ENCODE measurements at places on chromosomes 6 and 20.

GRCh38 chr6:2575236-2575635 is 175.5 kb downstream of the MYLK4 start:
- DNase-seq: no peak

DNA sequence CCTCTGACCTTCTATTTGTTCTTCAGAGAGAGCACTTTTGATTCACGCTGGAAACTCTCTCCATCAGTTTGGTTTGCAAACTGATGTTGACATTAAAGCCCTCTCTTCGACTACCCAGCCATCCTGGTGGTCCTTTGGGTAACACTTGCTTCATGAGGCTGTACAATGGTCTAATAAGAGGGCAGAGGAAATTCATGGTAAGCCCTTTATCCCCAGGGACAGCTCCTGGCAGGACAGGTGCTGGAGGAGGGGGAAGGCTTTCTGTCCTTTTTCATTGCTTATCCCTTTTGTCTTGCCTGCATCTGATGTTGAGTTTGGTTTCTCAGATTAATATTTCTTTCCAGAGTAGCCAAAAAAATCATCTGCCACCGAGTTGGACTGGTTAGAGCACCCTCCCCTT is 52.1 kb upstream of the CD93 start:
- DNase-seq: no peak

DNA sequence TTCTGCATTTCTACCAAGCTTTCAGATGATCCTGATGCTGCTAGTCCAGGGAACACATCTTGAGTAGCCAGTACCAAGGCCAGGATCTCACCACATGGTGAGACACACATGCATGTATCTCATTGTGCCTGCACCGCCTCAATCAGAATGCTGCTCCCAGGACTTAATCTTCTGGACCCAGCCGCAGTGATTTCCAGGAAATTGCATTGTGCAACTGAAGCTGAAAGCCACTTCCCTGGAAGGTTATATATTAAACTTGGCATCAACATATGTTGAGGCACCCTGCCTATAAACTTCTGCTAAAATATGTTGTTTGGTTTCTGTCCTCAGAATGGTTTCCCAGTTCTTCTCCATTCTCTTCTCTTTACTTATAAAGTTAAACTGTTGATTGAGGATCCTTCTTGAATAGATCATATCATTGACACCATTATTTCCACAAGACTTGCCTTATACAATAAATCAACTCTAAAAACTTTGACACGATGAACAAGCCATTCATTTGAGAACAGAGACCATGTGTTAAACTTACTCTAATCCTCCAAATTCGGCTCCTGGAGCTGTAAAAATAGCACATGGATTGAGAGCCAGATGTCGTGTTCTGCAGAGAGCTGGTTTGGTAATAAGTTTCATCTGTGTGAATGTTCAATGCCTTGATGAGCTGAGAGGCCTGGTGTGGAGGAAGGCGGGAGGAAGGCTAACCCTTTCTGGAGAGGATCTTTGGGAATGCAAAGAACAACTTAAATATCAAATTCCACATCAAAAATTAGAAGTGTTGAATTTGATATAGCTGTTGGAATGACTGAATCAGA is 65.0 kb upstream of the PCSK2 start:
- DNase-seq: no peak

DNA sequence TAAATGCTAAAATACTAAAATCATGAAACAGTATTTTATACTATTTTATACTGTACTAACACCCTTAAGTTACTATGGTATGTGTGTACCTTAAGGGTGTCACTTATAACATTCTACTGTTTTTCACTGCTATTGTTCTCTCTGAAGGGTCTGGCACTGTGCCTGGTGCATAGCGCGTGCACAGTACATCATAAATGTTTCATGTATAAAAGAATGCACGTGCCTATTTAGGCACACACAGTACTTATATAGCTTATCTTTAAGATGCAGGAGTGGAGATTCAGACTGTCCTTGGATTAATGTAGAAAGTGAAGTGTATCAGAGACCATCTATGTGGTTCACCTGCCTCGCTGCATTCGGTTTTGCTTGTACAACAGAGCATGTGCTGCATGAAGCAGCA is 64.0 kb upstream of the SGK1 start:
- peak; percentile 15 for DNase-seq

- DNase-seq: no peak
Observed at GRCh38 chr6:22020299-22021003, 276.4 kb downstream of the PRL start.

GRCh38 chr20:63577317-63577894 is 3.4 kb upstream of the HELZ2 start:
- DNase-seq: peak; percentile 64

DNA sequence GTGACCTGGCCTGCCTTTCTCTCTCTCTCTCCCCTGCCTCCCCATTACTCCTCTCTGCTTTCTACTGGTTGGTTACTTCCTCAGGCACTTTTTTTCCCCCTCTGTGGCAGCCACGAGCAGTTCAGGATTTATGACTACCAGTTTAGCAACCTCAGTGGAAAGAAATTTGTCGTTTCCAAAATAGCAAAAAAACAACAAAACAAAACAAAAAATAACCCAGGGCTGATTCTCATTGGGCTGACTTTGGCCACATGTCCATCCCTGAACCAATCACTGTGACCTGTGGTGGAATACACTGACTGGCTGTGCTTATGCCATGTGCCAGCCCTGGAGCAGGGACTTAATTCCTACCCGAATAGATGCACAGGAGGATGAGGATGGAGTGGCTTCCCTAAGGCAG is 137.4 kb downstream of the TFAP2C start:
- DNase-seq: no peak

DNA sequence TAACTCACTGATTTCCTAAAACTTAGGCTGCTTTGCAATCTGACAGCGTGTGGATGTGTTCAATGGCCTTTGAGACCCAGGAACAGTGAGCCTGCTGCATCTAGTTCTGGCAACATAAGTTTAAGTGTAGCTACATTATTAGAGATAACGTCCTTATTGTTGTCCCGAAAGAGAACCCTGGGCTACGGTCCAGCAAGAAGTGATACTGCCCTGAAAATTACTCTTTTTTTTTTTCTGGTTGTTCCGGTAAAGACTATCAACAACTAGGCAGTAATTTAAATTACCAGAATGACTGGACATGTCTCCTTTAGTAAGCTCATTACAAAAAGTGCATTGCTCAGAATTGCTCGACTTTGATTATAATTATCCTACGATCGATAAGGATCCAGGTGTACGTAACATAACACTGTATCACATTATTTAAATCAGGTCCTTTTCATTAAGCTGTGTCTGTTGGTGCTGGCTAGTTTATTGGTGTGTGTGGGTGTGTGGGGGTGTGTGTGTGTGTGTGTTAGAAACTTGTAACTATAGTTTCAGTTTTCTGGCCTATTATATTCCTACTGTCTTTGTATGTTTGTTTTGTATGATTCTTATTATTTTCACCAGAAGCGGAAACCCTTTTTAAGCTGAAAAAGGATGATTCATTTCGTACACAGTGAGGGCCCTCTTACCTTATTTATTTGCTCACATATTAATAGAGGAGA is 3.0 kb downstream of the TSHZ2 start:
- peak; percentile 58 for DNase-seq

- DNase-seq: no peak
Observed at GRCh38 chr6:21885111-21885510, 291.6 kb downstream of the SOX4 start.

DNA sequence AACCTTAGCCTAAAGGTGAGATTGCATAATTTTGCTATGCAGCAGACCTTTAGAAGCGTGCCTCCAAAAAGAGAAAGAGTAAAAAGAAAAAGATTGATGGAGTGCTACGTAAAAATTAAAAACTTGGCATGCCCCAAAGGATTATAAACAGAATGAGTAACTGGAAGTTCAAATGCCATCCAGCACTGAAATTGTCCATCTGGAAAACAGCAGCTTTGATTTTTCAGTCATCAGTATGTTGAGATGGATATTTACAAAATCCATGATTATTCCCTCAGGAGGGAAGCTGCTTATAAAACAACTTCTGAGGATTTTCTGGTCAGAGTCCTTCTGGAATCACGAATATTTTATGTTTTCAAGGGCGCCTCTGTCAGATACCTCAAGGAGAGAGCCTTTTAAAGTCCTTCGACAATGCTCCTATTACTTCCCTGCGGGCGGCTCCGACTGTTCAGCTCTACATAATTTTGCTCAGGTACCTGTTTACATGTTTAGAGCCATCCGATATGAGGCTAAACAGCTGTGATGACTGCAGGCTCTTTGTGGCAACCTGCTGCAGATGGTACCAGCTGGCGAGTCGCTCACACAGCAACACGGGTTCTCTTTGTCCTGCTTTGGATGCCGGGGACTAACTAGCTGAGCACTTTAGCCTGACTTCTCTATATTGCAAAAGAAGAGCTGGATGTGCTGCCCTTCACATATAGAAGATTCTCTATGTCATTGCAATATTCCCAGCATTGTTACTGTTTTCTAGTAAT is 83.3 kb downstream of the RCAN2 start:
- DNase-seq: no peak

DNA sequence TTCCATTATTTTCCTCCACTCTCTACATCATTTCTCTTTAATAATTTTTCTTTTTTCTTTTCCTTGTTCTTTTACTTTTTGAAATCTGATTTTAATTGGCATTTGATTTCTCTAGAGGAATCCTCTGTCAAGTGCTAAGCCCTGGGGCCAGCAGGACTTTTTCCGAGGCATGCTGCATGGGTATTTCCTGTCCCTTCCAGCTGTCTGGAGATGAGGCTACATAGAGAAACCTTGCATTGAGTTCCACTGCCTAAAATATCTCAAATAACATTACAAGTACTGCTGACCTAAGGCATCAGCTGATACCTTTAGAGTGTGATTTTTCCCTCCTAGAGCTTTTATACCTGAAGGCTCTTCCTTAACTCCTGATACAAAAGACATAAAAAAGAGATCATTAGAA is 6.2 kb downstream of the RNF217 start:
- DNase-seq: no peak

DNA sequence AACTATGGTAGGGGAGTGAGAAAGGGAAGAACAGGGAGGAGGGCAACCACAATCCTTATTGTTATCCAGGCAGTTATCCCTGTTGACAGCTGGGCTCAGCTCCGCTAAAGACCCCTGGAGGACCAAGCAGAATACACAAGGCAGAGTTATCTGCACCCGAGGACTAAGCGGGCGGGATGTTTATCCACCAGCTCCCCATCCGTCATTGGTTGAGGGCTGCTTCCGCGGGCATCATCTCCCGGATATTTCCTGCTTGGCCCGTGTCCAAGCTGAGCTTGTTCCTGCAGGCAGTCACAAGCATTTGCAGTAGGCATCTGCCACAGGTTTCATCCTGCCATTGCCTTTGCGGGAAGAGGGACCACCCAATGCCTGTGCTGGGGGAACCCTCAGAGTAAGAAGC is 102.1 kb downstream of the DLGAP4 start:
- peak; percentile 3 for DNase-seq

- no peak for DNase-seq
Observed at GRCh38 chr6:108029226-108029921, 45.2 kb downstream of the OSTM1 start.

- DNase-seq: peak; percentile 24
Observed at GRCh38 chr20:47334022-47334551, 22.4 kb downstream of the ZMYND8 start.

DNA sequence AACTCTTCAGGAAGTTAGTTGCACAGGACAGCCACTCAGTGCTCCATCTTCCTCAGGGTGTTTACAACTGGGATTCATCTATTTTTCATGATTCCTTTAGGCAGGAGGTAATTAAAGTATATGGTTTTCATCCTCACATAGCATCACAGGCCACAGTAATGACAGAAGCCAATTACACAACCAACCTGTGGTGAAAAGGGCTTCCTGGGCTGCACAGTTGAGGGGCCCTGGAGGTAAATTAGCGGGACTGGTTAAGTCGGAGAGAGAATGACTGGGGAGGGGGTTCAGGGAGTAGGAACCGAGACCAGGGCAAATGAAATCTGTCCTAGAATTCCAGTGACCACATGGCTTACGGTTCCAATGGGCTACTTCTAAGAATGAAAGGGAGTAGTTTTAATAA is 37.0 kb downstream of the BAK1 start:
- DNase-seq: no peak

GRCh38 chr20:62356589-62357186 is 10.4 kb downstream of the LAMA5 start:
- DNase-seq: no peak

DNA sequence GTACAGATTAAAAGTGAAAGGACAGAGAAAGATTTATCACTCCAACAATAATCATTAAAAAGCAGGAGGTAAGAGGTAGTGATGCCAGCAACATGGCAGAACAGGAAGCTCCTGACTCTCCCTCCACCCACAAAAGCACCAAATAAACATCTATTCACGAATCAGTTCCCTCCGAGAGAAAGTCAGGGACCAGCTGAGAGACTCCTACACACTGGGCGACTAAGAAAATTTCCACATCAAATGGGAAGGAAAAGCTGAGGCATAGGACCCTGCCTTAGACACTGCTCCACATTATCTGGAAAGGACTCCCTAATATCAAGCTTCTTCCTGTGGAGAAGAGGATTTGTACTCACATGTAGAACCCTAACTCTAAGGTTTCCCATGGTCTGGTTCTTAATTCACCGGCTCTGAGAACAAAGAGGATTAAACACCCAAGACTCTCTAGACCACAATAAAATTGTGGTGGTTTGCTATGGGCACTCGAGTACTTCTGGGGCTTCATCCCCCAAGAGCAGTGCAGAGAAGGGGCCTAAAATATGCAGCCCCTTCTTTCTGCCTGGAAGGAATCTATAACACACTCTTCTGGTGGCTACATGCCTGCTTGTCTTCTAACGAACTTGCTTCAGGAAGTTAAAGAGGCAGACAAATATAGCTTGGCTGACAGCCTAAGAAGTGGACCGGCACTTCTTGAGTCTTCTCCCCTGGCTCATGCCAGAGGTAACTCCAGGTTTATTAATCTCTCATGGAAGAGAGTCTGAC is 29.4 kb upstream of the ASF1A start:
- no peak for DNase-seq

DNA sequence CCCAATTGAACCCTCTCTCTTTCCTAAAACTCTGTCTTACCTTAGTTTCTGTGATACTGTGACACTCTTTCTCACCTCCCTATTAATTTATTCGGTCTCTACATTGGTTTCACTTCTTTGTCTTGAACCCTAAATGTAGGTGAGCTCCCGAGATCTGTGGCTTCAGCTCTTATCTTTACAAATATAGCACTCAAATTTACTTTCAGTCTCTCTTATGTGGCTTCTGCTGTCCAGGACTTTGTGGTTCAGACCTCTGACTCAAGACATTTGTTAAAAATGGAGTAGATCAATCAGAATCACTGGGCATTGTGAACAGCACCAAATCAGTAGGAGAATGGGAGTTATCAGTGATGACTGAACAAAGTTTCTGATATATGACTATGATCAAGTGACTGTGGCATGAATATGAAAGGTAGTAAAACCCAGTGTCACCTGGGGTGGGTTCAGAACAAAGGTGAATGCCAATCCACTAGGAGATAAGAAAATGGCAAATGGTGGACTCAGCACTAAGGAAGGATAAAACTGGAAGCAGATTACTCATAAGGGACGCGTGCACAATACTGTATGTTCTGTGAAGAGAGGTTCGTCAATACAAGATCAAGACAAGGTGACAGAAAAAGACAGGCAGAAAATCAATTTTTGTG is 27.2 kb downstream of the IL17F start:
- no peak for DNase-seq

DNA sequence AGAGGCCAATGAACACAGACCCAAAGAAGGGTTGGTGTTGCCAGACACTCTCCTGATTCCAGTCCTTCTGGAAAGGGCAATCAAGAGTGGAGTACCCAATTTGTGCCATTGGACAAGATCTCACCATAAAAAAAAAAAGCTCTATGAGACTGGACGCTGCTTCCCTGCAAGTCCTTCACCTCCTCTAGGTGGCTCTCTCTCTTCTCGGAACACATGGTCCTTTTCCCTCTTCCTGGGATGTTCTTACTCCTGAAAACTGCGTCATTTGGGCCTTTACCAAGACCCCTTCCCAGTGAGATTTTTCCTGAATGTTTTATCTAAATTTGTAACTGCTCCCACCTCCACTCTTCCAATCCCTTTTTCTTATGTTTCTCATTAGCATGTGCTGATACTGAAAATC is 280.8 kb downstream of the FOXA2 start:
- no peak for DNase-seq

Data from NCI-H1105 treated with DMSO at 0.1 percent for 48 hours (cell line).